Cortex of kidney (tissue), 1 donor: ENCODE measurements at places on chromosomes 4 and X.

DNA sequence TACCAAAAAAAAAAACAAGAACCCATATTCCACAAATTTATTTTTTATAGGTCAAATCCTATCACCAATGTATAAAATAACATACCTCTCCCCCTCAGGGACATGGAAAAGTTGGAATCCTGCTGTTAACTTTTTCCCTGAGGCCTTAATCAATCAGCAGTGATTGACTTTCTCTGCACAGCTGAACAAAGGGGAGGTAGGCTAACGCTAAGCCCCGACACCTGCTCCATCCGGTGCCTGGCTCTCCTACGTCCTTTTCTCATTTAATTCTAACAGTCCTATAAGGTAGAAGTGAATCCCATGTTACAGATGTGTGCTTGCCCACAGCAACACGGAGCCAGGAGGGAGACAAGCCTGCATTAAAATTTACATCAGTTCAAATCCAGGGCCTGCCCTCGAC, 2.8 kb downstream of the CENPU start:
- no peak for DNase-seq

- DNase-seq = no peak
Measured at GRCh38 chrX:133335027-133335426, 80.3 kb downstream of the GPC4 start.

- no peak for DNase-seq
Measured at GRCh38 chr4:99921174-99921573, 25.2 kb downstream of the DNAJB14 start.

GRCh38 chr4:98778206-98778605, 119.8 kb upstream of the TSPAN5 start:
- DNase-seq = no peak

DNA sequence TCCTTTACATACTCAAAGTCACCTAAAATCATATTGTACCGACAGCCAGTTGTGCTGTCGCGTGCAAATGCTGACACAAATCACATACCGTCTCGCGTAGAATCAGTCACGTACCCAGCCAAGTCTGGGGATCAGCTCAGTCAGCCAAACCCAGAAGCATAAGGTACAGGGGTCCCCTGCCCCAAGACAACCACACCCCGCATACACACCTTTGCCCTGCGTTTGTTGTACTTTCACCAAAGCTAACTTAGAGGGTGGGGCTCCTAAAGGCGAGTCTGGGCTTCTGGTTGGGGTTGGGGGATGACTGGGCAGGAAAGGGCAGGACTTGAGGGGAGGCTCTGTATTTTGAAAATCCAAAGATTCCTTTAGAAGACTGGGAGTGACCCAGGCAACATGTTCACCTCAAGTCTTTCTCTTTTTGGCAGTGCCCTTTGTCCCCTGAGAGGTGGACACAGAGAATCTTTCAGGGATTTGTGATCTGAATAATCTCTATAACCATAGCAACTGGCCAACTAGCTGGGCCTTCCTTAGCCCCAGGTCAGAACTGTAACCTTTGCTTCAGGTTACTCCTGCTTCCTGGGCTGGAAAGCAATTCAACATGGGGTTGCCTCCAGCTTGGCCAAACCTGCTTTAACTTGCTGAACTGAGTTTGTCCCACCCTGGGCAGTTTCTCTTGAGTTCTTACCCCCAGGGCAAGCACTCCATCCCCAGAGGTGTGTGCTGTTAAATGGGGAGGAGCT, 992 bp downstream of the GDPD2 start:
- DNase-seq = no peak

DNA sequence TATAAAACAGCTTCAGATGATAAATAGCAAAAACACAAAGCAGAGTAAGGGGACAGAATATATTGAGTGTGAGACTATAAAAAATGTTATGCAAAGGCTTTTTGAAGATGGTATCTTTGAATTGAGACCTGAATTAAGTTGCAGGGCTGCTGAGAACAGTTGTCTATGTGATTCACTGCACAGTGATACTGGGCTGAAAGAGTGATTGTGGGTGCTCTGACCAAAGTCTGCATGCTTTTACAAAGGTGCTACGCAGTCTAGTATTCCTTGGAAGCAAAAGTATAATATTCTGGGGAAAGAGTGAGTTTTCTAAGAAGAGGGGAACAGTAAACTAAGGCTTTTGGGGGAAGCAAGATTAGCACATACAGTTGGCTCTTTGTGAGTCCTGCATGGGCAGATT, 234.0 kb downstream of the ARHGAP10 start:
- DNase-seq = no peak

DNA sequence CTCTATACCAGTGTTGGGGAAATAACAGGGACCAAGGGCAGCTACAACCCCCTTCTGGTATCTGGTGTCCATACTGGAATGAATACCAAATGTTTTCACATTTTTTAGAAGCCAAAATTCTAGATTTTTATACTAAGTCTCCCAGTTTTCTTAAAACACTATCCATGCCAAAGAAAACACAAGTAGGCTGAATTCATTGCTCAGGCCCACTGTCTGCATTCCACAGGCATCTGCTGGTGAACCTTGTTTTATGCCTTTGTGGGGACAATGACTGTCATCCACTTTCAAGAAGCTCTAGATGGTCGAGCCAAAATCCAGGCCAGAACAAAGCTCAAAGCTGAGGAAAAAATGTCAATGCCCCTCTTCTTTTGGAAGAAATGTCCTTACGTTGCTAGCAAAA, 213.4 kb upstream of the RASGEF1B start:
- no peak for DNase-seq

GRCh38 chr4:15348236-15348635, 79.6 kb upstream of the C1QTNF7 start:
- DNase-seq = no peak

GRCh38 chrX:109635146-109635545, 10.2 kb upstream of the KCNE5 start:
- DNase-seq = no peak

GRCh38 chr4:8269535-8270417, at the start of gene HTRA3:
TSS of gene HTRA3 (plus strand) at chr4:8269754. CDS start at chr4:8269969, 215 bp downstream.
- no peak for DNase-seq

DNA sequence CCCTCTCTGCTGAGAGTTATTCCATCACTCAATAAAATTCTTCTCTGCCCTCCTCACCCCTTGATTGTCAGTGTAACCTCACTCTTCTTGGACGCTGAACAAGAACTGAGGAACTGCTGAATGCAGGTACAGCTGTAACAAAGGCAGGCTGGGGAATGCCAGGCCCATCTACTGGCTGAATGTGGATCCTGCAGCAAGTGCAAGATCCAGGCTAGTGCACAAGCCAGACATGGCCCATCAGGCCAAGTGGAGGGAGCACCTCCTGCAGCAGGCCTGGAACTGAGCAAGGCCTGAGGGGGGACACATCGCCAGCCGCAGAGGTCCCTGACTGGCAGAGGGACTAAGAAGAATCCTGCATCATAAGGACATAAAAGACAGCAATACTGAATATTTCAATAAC, 411.8 kb upstream of the PCDH10 start:
- DNase-seq = no peak

- DNase-seq = no peak
Measured at GRCh38 chrX:36083256-36083655, 163.7 kb downstream of the CFAP47 start.

GRCh38 chrX:21528076-21528475, 130.1 kb downstream of the KLHL34 start:
- DNase-seq = no peak

DNA sequence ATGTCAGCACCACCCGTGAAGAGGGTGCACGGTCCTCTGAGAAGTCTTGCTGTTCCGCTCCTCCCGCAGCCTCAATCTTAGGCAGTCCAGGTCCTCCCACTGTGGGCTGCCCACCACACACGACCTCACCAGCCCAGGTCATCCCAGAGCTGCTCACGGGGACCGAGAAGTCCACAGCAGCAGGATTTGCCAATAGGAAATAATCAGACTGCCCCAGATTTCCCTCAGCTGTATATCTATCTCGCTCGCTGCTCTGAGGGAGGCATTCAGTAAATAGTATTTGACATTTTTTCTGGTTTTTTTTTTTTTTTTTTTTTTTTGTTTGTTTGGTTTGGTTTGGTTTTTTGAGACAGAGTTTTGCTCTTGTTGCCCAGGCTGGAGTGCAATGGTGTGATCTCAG, 83.8 kb downstream of the STOX2 start:
- DNase-seq = no peak

DNA sequence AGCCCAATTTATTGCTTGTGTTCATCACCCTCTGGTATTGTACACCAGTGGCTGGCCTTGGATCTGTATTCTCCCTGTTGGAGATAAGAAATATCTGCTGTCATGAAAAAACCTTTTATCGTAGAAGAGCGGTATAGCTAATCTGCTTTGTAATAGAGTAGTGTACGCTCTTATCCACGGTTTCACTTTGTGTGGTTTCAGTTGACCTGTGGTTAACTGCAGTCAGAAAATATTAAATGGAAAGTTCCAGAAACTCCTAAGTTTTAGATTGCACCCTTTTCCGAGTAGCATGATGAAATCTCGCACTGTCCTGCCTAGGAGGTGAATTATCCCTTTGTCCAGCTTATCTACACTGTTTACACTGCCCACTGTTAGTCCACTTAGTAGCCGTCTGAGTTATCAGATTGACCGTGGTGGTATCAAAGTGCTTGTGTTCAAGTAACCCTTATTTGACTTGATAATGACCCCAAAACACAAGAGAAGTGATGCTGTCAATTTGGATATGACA, 42.4 kb downstream of the KDM6A start:
- no peak for DNase-seq

DNA sequence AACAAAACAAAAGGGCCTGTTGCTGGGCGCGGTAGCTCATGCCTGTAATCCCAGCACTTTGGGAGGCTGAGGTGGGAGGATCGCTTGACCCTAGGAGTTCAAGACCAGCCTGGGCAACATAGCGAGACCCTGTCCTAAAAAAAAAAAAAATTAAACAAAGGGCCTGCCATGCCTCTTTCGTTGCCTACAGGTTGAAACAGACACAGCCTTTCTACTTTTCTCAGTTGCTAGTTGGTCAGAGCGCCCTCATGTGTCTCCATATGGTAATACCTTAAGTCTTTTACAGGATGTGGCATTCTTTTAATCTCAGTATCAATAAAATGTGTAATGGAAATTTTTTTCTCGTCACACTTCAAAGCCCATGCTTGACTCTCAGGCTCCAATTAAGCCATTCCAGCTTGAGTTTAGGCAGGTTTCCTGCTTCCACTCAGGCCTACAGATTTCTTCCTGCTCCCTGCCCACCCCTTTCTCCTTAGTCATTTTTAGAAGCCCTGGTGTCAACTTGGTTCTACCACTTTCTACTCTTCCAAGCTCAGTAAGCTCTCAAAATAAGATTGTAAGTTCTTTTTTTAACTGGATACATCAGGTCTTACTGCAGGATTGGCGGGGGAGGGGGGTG, 4.6 kb upstream of the SOWAHD start:
- DNase-seq = no peak

- DNase-seq = no peak
Measured at GRCh38 chr4:81380437-81380836, 91.3 kb downstream of the RASGEF1B start.

GRCh38 chrX:29136904-29137303, 549.7 kb downstream of the IL1RAPL1 start:
- no peak for DNase-seq

DNA sequence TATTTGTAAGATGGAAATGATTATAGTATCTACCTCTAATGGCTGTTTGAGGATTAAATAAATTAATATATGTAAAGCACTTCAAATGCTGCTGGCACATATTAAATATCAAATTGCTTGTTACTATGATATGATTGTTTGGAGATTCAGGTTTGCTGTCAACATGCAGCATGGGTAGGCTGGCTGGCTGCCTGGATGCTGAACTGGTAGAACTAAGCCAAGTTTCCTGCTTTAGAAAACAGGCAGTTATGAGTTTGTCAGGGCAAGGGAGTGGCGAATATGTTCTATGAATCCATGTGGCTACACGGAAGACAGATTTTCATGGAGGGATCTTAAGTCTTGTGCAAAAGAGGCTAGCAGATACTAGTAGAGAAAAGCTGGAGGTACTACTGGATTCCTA, 239.6 kb downstream of the GBA3 start:
- DNase-seq = no peak

GRCh38 chr4:152665691-152666395, 14.0 kb downstream of the TMEM154 start:
- no peak for DNase-seq

- DNase-seq = no peak
Measured at GRCh38 chr4:48268956-48269860, at the start of gene TEC. TSS of gene TEC (minus strand) at chr4:48269838. CDS start at chr4:48228614, 41,224 bp downstream.

DNA sequence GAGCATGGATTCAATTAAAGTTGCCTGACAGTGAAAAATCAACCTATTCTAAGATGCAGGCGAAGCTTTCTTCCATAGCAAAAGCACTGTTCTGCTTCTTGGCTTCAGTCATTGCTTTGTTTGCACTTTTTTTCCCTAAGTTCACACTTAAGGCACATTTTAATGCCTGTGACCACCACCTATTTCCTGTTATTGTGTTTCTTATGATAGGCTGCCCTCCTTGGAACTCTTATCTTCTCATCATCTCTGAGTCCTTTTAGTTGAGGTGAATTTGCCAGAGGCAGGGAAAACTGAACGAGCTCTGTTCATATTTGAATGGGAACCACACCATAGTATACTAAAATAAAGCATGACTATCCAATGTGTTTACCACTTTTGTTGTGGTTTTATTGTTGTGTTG, 119.8 kb downstream of the SPCS3 start:
- DNase-seq = no peak

DNA sequence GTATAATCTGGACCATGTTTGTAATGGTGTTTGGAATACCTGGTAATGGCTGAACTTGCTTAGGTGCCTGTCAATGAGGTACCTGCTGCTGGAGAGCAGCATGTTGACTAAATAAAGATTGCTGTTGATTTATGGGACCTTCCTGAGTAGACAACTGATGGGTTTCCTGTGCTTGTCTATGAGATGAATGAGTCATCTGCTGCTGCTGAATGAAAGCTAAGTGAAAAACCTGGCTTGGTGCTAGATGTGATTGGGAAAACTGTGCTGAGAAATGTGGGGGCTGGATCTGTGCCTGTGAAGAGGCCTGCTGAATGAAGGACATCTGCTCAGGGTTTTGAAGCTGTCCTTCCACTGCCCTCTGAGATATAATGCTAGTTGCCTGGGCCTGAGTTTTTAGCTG, 69.6 kb downstream of the WNK3 start:
- no peak for DNase-seq

- DNase-seq = no peak
Measured at GRCh38 chrX:108323751-108324150, 114.5 kb downstream of the COL4A6 start.

- no peak for DNase-seq
Measured at GRCh38 chr4:8920969-8921368, 49.3 kb upstream of the HMX1 start.

DNA sequence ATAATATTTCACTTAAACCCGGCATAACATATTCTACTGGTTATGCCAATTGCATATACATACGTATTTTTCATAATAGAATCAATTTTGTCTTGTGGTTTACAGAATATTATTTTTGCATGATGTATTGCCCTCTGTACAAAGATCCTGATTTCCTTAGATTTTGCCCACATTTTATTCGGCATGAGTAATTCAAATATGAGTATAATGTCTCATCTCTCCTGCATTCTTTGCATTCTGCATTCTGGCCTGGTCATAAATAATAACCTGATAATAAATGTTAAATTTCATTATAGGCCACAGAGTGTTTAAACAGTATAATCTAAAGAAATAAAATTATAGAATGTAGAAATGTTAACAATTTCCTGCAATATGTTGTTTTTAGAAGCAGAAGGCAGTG, 205.3 kb downstream of the TLL1 start:
- DNase-seq = no peak

GRCh38 chr4:157204634-157205244, 15.8 kb upstream of the GRIA2 start:
- no peak for DNase-seq
